ENCODE measurements at places on chromosomes 2 and 18.

- DNase-seq = no peak
Measured at GRCh38 chr2:192000196-192000980, 153.5 kb upstream of the CAVIN2 start.

GRCh38 chr2:220036431-220036830, 409.0 kb downstream of the SLC4A3 start:
- no peak for DNase-seq

GRCh38 chr2:190537765-190538164, 3.2 kb upstream of the NEMP2 start:
- no peak for DNase-seq

GRCh38 chr2:12352889-12353288, 363.8 kb upstream of the TRIB2 start:
- no peak for DNase-seq

GRCh38 chr18:25019931-25020330, 332.0 kb downstream of the ZNF521 start:
- no peak for DNase-seq

All from activated T-cell treated with anti-CD3 and anti-CD28 coated beads for 48 hours (primary cell).